Effector memory CD4-positive, alpha-beta T cell (primary cell): ENCODE measurements at places on chromosomes 6 and 20.

GRCh38 chr6:142274656-142275055 lies 27.2 kb upstream of the ADGRG6 start:
- H3K36me3 ChIP-seq: no peaks in the 10 kb centered on the region
- no peak overlapping the region for H3K4me3 ChIP-seq
- DNase-seq: no peak
- no peaks in the 10 kb centered on the region for H3K4me1 ChIP-seq

DNA sequence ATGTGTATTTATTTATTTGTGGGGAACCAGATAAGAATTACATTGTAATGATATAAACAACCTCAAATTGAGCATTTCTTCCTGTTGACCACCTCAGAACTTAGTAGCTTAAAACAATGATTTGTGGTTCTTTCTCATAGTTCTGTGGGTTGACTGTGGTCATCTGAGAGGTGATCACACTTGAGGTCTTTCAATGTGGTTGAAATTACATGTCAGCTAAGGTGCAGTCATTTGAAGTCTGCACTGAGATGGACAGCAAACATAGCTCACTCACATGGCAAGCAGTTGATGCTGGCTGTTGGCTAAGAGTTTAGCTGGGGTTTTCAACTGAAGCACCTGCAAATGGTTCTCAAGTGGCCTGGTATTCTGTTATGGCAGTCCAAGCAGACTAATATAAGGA lies 436.7 kb upstream of the MAP3K7 start:
- H3K4me3 ChIP-seq: no peak overlapping the region
- no peak overlapping the region for H3K27ac ChIP-seq
- DNase-seq: no peak
- H3K27me3 ChIP-seq: no peaks in the 10 kb centered on the region
- no peaks in the 10 kb centered on the region for H3K36me3 ChIP-seq
- H3K4me1 ChIP-seq: no peaks in the 10 kb centered on the region

- H3K4me1 ChIP-seq: no peaks in the 10 kb centered on the region
- H3K4me3 ChIP-seq: no peak overlapping the region
- H3K27ac ChIP-seq: no peak overlapping the region
- DNase-seq: no peak
- no peaks in the 10 kb centered on the region for H3K27me3 ChIP-seq
These were observed 96.5 kb downstream of the PLEKHG1 start for GRCh38 chr6:150696190-150696589.

GRCh38 chr6:159084493-159085091 lies 39.8 kb upstream of the TAGAP start:
- no peaks in the 10 kb centered on the region for H3K36me3 ChIP-seq
- no peaks in the 10 kb centered on the region for H3K27me3 ChIP-seq
- H3K27ac ChIP-seq: no peak overlapping the region
- no peaks in the 10 kb centered on the region for H3K4me1 ChIP-seq
- DNase-seq: no peak

- no peak overlapping the region for H3K4me3 ChIP-seq
- no peaks in the 10 kb centered on the region for H3K4me1 ChIP-seq
- no peaks in the 10 kb centered on the region for H3K36me3 ChIP-seq
- no peaks in the 10 kb centered on the region for H3K27me3 ChIP-seq
These were observed 49.5 kb downstream of the DOK5 start for GRCh38 chr20:54524849-54525248.

GRCh38 chr20:63923651-63924050 lies 28.7 kb downstream of the DNAJC5 start:
- no peak for DNase-seq
- no peaks in the 10 kb centered on the region for H3K27me3 ChIP-seq
- peaks cover 12% of the 10 kb centered on the region for H3K36me3 ChIP-seq
- H3K27ac ChIP-seq: no peak overlapping the region
- H3K4me3 ChIP-seq: no peak overlapping the region

GRCh38 chr6:7886132-7886531 lies 24.5 kb downstream of the TXNDC5 start:
- no peak overlapping the region for H3K27ac ChIP-seq
- no peak overlapping the region for H3K4me3 ChIP-seq
- H3K36me3 ChIP-seq: peaks cover 50% of the 10 kb centered on the region
- H3K27me3 ChIP-seq: no peaks in the 10 kb centered on the region
- H3K4me1 ChIP-seq: no peaks in the 10 kb centered on the region

- no peaks in the 10 kb centered on the region for H3K4me1 ChIP-seq
- no peaks in the 10 kb centered on the region for H3K27me3 ChIP-seq
- DNase-seq: no peak
- no peak overlapping the region for H3K4me3 ChIP-seq
These were observed 529.3 kb upstream of the AGPAT4 start for GRCh38 chr6:161803131-161803530.

DNA sequence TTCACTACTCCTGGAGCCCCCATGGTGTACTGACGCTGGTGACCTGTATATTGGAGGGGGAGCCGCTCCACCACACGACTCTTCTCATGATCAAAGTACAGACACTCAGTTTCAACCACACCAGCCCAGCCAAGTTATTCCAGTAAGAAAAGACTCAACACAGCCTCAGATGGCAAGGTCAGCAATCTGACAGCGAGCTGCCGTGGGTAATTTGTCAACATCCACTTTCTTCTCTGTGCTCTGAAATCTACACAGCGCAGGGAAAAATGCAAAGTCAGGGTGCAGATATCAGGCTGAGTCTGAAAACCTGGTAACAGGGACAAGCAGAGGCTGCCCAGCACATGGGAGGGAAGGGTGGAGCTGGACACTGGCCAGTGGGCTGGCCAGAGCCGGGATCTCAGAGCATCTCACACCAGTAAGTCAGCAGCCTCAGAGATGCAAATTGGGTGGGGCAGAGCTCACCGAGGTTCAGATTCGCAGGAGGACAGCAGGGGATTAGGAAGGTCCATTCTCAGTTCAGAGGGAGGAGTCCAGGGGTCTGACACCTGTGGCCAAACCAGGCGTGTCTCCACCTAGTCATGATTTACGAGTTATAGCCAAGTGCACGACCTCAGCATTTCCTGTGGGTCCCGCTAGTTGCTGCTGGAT lies 44.5 kb upstream of the RPS6KA2 start:
- DNase-seq: no peak
- H3K27ac ChIP-seq: no peak overlapping the region
- H3K36me3 ChIP-seq: no peaks in the 10 kb centered on the region
- no peaks in the 10 kb centered on the region for H3K27me3 ChIP-seq

DNA sequence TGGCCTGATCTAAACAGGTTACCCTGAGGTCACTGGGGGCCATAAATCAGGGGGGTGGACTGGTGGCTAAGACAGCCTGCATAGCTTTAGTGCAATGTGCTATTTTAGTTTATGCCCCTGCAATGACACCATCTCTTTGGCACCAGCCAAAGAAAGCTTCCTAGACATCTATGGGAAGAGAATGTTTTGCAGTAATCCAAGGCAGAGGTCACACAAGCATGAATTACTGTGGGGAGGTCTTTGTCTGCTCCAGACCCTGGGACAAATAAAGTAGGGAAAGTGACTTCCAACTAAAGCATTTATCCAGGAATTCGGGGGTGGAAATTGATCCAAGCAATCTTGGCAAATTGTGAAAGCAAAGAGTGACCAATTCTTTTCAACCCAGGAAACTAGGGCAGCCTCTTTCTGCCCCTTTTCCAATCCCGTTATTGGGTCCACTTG lies 5.3 kb downstream of the RIPOR2 start:
- peaks cover 51% of the 10 kb centered on the region for H3K4me1 ChIP-seq
- H3K27me3 ChIP-seq: no peaks in the 10 kb centered on the region
- DNase-seq: no peak
- peak overlapping the region; percentile 80 for H3K27ac ChIP-seq
- peak overlapping the region; percentile 69 for H3K4me3 ChIP-seq

DNA sequence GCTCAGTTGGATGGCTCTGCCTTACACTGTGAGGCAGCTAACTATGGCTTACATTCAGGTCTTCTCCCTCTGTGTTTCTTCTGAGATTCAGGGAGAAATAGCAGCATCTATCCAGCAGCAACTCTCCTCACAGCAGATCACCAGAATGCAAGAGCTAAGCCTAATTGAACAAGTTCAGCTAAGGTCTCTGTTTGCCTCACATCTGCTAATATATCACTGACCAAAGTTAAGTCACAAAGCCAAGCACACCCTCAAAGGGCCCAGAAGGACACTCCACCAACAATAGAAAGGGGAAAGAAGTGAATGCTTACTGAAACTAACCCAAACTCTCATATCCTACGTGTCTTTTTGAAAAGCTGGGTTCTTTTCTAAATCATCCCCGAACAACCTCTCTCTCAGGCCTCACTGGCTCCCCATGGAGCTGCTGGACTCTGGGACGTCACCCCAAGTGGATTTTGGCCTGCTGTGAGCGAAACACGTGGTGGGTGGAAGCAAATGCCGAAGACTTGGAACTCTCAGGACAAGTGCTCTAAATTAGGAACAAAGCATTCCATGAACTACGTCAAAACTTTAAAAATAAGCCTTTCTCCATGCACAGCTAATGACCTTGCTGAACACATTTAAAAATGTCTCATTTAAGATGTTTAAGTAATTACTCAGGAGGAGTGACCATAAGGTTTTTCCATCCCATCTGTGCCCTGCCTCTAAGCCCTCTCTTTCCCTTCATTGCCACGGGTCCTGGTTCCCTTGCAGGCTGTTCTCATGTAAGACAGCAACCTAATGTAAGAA lies 167.5 kb upstream of the PLCB4 start:
- no peaks in the 10 kb centered on the region for H3K4me1 ChIP-seq
- no peaks in the 10 kb centered on the region for H3K27me3 ChIP-seq
- no peak overlapping the region for H3K4me3 ChIP-seq
- DNase-seq: no peak

- H3K27me3 ChIP-seq: no peaks in the 10 kb centered on the region
- no peaks in the 10 kb centered on the region for H3K4me1 ChIP-seq
- no peaks in the 10 kb centered on the region for H3K36me3 ChIP-seq
- no peak overlapping the region for H3K27ac ChIP-seq
These were observed 116.2 kb downstream of the ME1 start for GRCh38 chr6:83314693-83315092.

GRCh38 chr6:91654793-91655192 lies 1067.9 kb upstream of the MAP3K7 start:
- H3K4me3 ChIP-seq: no peak overlapping the region
- H3K27ac ChIP-seq: no peak overlapping the region
- H3K4me1 ChIP-seq: no peaks in the 10 kb centered on the region
- H3K27me3 ChIP-seq: no peaks in the 10 kb centered on the region
- H3K36me3 ChIP-seq: no peaks in the 10 kb centered on the region

GRCh38 chr20:63089051-63089907 lies 82.5 kb upstream of the BHLHE23 start:
- no peak overlapping the region for H3K27ac ChIP-seq
- DNase-seq: no peak
- no peaks in the 10 kb centered on the region for H3K36me3 ChIP-seq
- H3K4me3 ChIP-seq: no peak overlapping the region
- H3K27me3 ChIP-seq: no peaks in the 10 kb centered on the region

GRCh38 chr20:19890445-19891051 lies 126.6 kb upstream of the NAA20 start:
- H3K4me1 ChIP-seq: no peaks in the 10 kb centered on the region
- no peaks in the 10 kb centered on the region for H3K36me3 ChIP-seq
- no peak overlapping the region for H3K4me3 ChIP-seq
- H3K27ac ChIP-seq: no peak overlapping the region

DNA sequence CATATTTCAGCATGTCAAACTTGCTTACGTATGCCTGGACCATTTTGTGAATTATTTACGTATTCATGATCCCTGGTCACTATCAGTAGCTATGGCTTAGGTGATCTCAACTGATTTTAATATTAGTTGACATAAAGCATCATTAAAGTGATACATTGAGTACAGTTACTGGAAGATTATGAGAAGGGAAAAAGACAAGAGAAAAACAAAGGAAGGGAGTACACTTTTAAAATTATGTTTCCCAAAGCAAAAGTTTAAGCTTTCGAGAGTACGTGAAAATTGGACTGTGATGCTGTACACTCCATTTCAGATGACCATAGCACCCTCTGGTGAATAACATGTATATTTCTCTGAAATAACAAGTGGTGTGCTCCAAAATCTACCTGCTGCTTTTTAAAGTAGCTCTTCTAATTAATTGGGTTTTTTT lies 215.0 kb upstream of the HSF2 start:
- DNase-seq: no peak
- no peaks in the 10 kb centered on the region for H3K36me3 ChIP-seq

DNA sequence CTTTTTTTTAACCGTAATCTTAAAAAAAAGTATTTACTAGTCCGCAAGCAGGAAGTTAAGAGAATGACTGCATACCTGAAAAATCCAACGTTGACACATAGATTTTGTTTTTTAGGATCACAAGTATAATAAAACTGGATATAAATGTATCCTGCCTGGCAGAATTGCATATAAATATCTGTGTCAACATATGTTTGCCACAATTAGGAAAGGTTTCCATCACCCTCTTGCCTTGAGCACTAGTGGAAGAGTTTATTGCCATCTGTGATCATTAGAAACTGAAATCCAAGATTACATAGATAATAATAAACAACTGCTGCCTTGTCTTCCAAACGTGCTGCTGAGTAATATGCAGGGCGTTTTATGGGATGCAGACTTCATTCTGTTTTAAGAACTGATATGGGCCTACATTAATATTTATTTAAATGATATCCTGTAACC lies 27.9 kb downstream of the PLEKHG1 start:
- H3K4me3 ChIP-seq: no peak overlapping the region
- H3K27ac ChIP-seq: no peak overlapping the region
- no peak for DNase-seq
- H3K4me1 ChIP-seq: no peaks in the 10 kb centered on the region

DNA sequence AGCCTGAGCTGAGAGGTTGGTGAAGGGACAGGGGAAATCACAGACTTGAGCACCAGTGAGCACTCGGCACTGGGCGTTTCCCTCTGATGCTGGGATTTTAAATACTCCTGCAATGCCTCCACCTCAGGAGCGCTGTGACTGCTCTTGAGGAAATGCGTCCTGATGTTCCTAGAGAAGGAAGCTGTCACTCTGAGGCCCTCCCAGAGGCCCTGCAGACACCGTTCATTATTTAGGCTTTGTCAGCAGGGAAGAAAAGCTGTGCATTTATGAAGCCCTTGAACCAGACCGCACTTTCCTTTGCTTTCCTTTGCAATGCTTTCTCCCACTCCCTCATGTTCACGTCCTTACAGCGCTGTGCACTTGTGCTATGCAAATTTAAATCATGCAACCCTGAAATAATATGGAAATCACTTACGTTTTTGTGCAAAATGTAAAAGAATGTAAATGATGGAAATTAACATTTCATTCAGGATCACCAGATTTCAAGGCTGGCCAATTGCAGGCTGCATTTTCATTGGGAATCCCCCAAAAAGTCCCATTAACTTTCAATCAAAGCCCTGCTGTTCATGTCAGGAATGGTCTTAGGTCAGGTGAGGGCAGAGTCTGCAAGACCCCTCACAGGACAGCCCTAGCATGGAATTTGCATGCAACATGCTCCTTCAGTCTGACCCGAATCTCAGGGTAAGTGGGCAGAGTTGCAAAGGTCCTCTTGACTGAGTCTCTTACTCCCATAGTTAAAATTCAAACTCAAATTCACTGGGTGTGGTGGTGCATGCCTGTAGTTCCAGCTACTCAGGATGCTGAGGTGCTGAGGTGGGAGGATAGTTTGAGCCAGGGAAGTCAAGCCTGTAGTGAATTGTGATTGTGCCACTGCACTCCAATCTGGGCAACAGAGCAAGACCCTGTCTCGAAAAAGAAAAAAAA lies 45.8 kb upstream of the SYNDIG1 start:
- no peaks in the 10 kb centered on the region for H3K36me3 ChIP-seq
- no peaks in the 10 kb centered on the region for H3K4me1 ChIP-seq
- H3K27ac ChIP-seq: no peak overlapping the region
- H3K27me3 ChIP-seq: no peaks in the 10 kb centered on the region
- DNase-seq: no peak
